LoVo (cell line): ENCODE measurements at places on chromosomes 6 and 20.

DNA sequence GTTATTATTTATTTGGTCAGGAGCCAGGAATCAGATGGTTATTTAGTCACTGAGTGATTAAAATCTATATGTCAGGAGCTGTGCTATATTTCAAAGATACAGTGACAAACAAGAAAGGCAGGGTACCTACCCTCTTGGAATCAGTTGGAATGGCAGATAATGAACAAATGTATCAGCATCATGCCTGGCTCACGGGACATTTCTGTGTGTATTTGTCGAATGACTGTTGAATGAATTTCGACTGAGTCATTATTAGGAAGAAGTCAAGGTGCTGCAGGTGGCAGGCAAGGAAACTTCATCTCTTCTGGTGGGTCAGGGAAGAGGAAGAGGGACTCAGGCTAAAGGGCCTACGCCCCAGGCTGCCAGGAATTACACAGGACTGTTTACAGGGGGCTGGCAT is 13.6 kb downstream of the PKIG start:
- no peak for DNase-seq

GRCh38 chr20:41014561-41015088 is 14.0 kb upstream of the TOP1 start:
- DNase-seq = no peak

GRCh38 chr20:53872081-53872541 is 198.3 kb downstream of the BCAS1 start:
- no peak for DNase-seq

DNA sequence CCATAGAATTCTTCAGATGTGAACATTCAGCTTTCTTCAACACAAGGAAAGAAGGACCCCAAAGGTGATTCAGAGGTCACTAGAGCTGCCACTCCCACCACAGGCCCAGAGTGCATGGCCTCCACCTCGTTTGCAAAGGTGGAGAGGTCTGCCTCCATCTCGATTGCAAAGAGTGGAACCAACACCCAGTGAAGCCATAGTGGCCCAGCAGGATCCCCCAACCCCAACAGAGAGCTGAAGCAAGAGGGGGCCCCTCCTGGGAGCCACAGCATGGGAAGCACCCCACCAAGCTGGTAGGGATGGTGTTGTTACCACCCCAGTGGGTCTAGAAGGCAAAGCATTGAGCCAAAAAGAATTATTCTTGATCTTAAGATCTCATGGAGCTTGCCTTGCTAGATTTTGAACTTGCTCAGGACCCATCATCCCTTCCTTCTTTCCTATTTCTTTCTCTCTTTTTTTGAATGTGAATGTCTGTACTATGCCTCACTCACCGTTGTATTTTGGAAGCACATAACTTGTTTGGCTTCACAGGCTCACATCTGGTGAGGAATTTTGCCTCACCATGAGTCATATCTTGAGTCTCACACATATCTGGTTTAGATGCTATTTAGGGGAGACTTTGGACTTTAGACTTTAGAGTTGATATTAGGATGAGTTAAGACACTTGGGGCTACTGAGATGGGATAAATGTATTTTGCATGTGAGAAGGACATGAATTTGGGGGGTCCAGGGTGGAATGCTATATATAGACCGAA is 119.2 kb downstream of the ANKRD60 start:
- DNase-seq = peak; percentile 9

DNA sequence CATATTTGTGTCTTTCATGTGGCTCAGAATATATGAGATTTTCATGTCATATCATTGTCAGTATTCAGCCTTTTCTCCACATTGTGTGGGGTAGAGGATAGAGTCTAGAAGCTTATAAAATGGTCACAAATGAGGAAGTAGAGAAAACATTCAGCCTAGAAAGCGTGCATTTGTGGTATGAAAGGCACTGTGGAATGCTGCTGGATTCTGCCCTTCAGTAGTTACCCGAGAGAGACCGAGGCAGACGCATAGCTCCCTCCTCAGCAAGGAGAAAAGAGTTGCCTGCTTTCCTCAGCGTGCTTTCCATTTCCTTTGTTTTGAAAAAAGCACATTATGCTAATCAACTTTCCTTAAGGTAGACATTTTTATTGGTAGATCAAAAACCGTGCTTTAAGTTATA is 28.7 kb downstream of the MYB start:
- no peak for DNase-seq

- DNase-seq = no peak
Observed at GRCh38 chr6:133894795-133895358, 6.0 kb downstream of the TCF21 start.

DNA sequence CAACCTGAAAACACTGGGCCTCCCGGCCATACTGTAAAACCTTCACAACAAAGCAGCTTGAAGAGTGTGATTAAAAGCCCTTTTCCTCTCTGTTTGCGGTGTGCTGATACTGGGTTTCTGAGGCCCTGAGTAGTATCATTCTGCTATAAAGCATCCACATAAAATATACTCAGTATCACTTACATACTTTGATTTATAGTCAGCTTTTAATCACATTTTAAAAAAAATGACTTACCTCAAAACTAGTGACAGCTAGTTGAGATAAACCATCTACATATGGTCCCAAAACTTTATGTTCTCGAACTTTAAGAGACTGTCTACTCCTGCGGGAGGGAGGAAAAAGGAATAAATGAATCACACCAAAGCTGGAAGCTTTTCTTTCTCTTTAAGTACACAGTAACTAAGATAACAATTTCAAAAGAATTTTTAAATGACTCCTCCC is 135.7 kb downstream of the KIF13A start:
- DNase-seq = no peak

- no peak for DNase-seq
Observed at GRCh38 chr6:12580290-12580689, 136.3 kb upstream of the PHACTR1 start.

- DNase-seq = no peak
Observed at GRCh38 chr6:136641166-136641565, 90.9 kb upstream of the MAP7 start.

DNA sequence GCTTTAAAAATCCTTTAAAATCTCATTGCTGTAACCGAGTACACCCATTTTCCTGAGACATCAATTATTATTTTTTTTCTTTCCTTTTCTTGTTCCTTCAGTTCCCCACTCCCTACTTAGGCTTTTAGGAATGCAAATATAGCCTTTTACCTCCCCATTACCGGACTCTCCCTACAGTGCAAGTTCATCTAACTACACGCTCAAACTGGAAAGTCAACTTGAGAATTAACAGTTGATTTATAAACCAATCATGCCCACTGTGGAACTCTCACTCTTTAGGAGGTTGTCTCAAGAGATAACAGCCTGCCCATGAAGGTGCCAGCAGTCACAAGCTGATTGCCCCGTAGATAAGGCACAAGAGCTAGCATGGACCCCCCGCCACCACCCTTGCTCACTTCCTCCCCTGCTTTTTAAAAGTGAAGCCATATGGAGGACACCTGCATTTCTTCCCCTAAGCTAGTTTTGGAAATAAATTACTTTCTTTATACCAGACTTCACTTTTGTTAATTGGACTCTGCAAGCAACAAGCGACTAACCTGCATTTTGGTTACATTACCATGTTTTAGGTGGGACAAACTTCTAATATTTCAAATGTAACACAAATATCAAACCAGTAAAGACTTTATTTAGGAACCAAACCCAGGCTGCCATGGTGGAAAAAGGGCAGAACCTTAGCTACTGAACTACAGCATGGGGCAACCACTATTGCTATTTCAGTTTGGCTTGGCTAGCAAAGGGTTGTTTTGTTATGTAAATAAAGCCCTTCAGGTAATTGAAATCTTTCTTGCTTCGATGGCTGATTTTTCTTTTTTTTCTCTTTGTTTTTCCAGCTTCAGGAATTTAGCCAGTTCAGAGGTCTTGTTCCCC is 34.9 kb downstream of the UBD start:
- DNase-seq = no peak

GRCh38 chr20:9723501-9724202 is 115.2 kb downstream of the PAK5 start:
- no peak for DNase-seq

GRCh38 chr20:58667975-58668374 is 16.9 kb downstream of the STX16 start:
- DNase-seq = no peak

DNA sequence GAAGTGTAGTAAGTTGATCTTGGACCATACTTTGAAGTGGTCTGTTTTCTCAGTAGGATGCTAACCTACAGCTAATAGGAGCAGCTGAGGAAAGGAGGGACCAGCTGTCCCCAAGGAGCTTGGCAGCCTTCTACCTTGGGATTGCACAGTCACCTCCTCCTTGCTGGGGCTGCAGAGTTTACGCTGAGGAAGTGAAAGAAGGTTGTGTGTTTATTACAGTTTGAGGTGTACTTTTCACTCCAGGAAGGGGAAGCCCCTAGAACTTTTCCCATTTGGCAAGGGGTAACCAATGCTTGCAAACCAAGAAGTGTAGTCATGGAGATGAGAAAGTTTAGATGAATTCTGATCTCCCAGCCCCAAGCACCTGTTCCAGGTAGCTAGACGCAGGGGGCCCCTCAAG is 58.8 kb downstream of the BMP6 start:
- no peak for DNase-seq

- peak; percentile 33 for DNase-seq
Observed at GRCh38 chr20:3115190-3116107, 30.9 kb upstream of the AVP start.

GRCh38 chr6:158605266-158605878 is 39.2 kb downstream of the DYNLT1 start:
- peak; percentile 7 for DNase-seq

- no peak for DNase-seq
Observed at GRCh38 chr6:47650553-47651432, 47.6 kb upstream of the ADGRF4 start.

DNA sequence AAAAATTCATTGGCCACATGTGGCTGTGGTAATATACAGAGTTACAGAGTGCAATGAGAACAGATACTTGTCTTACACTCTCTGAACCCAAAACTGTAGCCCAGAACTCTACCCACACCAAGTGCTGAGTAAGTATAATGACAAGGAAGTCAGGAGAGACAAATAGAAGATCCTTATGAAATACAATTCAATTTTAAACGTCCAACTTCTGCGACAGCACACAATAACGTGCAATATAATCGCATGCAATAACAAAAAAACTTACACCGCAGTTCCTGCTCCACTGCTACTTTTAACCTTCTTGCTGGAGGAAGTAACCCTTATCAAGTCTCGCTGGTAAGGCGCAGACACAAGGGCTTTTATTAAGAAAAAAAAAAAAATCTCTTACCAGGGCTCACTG is 881 bp downstream of the SFT2D1 start:
- DNase-seq = no peak

DNA sequence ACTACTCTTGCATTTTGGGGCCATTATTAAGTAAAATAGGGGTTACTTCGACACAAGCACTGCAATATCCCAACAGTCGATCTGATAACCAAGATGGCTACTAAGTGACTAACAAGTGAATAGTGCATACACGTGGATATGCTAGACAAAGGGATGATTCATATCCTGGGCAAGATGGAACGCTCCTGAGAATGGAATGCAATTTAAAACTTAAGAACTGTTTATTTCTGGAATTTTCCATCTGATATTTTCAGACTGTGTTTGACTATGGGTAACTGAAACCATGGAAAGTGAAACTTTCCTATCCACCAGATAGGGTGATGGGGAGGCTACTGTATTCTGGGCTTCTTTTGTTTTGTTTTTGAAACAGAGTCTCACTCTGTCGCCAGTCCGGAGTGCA is 66.5 kb downstream of the ILRUN start:
- DNase-seq = peak; percentile 47

DNA sequence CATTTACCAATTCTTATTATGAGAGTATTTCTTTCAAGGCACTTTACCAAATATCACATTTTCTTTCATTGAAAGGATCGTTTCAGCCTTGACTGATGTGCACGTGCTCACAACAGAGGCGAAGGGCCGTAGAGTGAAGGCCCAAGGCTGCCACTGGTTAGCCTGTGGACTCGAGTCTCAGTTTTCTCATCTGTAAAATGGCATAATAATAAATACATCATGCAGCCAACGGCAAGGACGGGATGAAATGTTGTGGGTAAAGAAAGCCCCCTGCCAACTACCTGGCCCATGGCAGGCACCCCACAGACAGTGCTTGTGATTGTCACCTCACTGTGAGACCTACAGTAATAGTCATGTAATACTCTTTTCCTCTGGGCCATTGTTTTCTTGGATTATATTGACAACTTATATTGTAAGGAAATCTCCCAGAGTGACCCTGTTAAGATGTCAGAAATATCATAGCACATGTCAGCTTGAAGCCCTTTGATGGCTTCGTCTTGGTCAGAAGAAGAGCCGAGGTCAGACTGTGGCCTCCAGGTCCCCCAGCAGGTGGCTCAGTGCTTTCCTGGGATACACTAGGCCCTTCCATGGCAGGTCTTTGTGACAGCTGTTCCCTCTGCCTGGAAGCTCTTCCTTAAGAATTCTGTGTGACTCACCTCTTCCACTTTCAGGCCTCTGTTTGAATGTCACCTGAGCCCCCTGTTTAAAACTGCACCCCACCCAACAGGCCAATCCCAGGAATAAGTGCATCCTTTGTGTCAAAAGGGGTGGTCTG is 36.3 kb downstream of the FAM50B start:
- peak; percentile 71 for DNase-seq

GRCh38 chr6:11754625-11755271 is 23.9 kb downstream of the ADTRP start:
- DNase-seq = no peak

DNA sequence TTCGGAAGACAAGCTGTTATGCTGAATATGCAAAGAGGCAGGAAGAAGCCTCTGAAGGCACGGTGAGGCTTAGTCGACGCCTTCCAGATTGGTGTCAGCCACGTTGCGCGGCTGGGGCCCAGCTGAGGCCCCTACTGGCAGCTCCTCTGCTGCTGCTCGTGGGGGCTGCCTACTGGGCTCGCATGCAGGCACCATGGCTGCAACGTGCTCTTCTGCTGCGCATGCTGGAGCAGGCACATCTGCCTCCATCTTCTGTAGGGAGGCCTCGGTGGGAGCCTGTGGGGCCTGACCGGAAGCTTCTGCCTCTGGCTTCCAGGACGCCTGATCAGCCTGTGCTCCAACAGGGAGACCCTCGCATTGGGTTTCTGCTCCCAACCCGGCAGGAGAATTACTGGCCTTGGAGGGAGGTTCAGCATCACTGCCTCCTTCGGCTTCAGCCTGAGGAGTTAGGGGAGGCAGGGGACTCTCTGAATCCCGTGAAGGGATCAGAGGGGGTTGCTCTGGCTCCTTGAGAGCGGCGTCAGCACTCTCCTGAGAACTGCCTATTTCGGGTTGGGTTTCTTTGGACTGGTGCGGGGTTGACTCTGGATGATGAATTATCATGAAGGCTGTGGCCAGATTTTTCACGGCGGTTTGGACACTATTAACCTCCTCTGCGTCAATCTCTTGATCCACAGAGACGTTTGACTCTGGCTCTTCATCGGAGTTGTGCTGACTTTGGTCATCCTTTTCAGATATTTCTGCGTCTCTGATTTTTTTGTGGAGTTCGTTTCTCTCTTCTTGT is 49.1 kb downstream of the TXLNB start:
- no peak for DNase-seq
